ENCODE measurements at places on chromosomes 16 and 17.
A peak's percentile ranks its signal among the peaks of the same experiment; 100 is the strongest.

DNA sequence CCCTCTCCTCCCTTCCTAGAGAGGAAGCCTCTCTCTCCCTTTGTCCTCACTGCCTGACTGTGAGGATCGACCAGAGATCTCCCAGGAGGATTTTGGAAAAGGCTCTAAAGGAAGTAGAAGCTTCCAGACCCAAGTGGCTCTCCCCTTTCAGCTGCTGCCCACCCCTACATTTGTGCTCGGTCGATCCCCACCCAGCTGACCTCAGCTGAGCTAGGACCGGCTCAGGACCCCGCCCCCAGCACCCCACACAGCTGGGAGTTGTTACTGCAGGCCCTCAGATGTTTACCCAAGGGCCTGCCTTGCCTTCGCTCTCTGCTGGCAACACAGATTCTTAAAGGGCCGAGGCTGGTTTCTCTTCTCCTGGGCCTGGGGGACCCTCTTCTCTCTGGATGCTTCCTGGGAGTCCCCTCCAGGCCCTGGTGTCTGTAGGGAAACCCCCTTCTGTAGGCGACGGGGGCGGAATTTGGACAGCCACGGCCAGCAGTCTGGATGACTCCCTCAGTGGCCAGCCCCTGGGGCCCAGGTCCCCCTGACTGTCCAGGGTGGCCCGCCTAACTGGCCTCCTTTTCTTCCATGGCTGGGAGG is 26.9 kb upstream of the TIMP2 start:
- no peak for ATAC-seq

DNA sequence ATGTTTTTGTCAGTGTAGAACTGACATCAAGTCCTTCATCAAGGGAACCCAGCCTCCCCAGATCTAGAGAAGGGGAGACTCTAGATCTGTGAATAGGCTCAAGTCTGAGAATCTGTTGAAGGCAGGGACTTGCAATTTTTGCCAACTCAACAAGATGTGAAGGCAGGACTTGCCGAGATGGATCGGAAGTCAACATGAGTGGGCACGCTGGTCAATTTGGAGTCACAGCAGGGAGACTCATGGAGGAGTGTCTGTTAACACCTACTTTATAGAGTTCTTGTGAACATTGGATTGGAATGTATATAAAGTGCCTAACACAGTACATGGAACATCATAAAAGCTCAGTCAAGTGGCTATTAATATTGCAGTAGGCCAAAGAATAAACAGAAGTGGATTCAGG is 10.0 kb downstream of the ZNF689 start:
- ATAC-seq: no peak

- ATAC-seq: peak; percentile 85
These were observed 12.6 kb downstream of the THRA start for GRCh38 chr17:40075201-40075941.

- no peak for ATAC-seq
These were observed 52.0 kb downstream of the RNF213 start for GRCh38 chr17:80312621-80313135.

GRCh38 chr16:70746708-70747424 is 54.1 kb downstream of the VAC14 start:
- peak; percentile 70 for ATAC-seq

DNA sequence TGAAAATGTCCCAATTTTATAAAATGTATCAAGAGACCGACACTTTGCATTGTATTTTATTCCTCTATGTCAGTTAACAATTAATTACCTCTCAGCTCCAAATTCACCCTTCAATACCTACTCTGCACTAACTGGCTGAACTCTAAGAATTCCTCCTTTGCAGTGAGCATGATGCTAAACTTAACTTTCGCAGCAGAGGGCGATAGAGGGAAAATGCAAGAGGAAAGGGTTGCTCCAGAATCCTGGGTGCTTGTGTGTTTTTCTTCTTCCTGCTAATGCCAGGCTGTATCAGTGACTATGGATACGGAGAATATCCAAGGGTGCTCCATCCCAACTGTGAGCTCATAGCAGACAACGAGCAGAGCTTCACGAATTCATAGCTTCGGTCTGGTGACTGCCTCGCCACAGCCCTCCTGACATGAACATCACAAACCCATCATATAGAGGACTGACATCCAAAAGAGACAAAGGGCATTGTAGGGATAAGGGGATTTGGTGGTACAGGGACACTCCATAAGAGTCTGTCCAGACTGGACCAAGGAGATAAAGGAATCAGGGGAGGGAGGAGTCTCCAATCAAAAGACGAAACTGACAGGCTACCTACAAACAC is 172.9 kb downstream of the STX8 start:
- ATAC-seq: no peak

Data from activated T-helper 17 cell treated with anti-CD3 and anti-CD28 coated beads, Interleukin-2, amount 50 U/mL, for 72 hours (primary cell).